Activated CD8-positive, alpha-beta T cell treated with anti-CD3 and anti-CD28 coated beads, Interleukin-2, amount 10 ng/mL, durations not matched to agents 7 days and 5 days (primary cell): ENCODE measurements at places on chromosomes 3 and 15. TPM values are rescaled to one million over a fixed set of nuclear protein-coding genes. Genes with fewer than 3 reads are reported as not detected.

UBXN7 gene
- 43.5 TPM for total RNA-seq

PRR20G gene
- not detected for total RNA-seq

- DNase-seq: no peak
Observed at GRCh38 chr3:23182996-23183513, 20.1 kb upstream of the UBE2E2 start.

- peak; percentile 80 for DNase-seq
Observed at GRCh38 chr15:51077221-51078153, 17.2 kb downstream of the TNFAIP8L3 start.

GPR149 gene
- total RNA-seq: not detected

DNA sequence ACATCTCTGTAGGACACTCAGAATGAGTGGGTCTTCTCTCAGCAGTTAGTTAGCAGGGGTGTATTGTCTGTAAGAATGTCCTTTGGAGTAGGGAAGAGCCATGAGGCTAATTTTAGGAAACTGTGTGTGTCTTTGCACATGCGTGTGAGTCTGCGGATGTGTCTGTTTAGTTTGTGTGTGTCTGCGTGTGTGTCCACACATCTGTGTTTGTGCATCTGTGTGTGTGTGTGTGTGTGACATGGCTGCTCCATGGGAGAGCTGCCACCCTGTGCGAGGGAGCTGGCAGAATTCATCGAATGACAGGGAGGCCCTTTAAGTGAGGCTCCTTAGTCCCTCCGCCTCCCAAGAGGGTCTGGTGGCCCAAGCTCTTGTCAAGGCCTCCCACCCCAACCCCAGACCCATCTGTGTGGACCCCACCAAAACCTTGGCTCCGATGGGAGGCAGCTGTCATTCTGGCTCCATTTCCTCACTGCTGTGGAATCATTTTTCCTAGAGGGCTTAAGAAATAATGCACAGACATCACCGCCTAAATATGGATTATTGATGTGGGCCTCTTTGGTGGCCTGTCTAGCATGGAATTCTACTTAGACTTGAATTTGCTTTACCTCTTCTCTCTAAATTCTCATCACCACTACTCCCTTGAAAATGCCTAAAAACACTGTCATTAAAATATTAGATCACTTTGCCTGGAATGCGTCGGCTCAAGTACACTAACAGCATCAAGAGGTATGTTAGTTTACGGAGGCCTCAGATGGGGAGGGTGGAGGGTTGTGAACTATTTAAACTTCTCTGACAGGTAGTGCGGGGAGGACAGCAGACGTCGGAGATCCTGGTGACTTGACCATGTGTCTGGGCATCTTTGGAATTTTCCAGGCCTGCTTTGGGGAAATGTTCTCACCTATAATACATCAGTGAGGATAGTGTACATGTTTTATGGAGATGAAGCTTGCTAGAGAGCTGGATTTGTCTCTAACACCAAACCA, 9.4 kb downstream of the ESYT3 start:
- no peak for DNase-seq
